Urinary bladder (tissue), 4 donors: ENCODE measurements at places on chromosomes 16 and 17.

- DNase-seq: no peak
Observed at GRCh38 chr17:20206591-20206990, 197.4 kb downstream of the SPECC1 start.

DNA sequence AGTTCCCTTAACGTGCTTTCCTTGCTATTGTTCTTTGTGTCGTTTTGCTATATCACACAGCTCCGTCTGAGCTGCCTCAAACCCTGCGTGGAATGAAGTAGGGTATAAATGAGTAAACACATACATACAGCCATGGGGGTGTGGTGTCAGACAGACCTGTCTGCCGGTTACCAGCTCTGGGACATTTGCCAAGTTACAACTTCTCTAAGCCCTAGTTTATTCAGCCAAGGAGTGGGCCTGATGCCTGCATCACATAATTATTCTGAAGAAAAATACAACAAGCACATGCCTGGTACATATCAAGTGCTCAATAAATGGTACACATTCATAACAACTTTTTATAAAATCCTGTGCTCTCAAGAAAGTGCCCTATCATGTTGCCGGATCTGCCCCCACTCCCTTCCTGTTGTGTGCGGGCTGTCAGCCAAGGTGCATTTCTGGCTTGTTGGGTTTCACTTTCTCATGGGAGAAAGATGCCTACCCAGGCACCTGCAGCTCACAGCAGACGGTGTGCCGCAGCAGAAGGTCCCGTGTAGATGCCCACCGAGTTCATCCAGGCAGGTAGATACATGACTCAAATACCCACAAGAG lies 30.5 kb downstream of the SMPD3 start:
- peak; percentile 40 for DNase-seq

DNA sequence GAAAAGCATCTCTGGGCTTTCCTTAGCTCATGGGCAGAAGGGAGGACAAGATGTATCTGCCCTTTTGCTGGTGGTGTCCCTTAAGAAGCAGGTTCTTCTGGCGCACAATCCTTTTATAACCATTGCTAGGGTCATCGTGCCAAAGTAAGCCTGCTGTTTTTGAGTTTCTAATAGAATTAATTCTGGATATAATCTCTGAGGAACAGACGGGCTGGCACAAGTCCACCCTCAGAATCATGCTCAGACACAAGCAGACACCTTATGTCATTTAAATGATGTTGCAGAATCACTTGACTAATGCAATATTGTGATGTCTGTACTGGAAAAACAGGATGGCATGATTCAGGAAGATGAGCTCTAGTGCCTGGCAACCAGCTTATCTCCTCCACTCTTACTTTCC lies 18.8 kb upstream of the MMD start:
- no peak for DNase-seq

- no peak for DNase-seq
Observed at GRCh38 chr17:15237106-15237425, 28.1 kb downstream of the PMP22 start.

GRCh38 chr17:60601447-60602384 lies 1.7 kb downstream of the PPM1D start:
- peak; percentile 83 for DNase-seq

GRCh38 chr17:49198211-49198610 lies 12.2 kb downstream of the GNGT2 start:
- DNase-seq: no peak

DNA sequence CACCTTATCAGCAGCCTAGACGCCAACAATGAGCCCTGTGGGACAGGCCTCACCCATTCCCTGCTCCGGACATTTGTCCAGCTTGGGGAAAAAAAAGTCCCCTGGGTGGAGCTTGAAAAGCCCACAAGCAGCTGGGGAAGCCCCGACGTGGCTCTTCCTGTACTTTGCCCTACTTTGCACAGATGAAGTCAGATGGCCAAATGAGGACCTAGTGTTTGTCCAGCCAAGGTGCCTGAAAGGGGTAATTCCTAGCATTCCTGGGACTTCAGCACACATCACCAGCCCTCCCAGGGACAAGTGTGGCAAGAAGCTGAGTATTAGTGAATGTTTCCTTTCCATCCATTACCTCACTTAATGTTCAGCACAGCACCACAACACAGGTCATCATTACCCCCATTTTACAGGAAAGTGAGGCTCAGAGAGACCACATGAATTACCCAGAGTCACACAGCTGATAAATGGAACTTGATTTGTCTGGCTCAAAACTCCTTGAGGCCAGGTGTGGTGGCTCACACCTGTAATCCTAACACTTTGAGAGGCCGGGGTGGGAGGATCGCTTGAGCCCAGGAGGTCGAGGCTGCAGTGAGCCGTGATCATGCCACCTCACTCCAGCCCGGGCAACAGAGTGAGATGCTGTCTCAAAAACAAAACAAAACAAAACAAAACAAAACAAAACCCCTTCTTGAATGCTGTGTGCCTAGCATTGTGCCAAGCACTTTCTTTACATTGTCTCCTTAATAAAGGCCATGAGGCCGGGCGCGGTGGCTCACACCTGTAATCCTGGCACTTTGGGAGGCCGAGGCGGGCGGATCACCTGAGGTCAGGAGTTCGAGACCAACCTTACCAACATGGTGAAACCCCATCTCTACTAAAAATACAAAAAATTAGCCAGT lies 19.9 kb upstream of the PLLP start:
- DNase-seq: no peak

GRCh38 chr17:45849536-45849990 lies 4.9 kb downstream of the SPPL2C start:
- no peak for DNase-seq

DNA sequence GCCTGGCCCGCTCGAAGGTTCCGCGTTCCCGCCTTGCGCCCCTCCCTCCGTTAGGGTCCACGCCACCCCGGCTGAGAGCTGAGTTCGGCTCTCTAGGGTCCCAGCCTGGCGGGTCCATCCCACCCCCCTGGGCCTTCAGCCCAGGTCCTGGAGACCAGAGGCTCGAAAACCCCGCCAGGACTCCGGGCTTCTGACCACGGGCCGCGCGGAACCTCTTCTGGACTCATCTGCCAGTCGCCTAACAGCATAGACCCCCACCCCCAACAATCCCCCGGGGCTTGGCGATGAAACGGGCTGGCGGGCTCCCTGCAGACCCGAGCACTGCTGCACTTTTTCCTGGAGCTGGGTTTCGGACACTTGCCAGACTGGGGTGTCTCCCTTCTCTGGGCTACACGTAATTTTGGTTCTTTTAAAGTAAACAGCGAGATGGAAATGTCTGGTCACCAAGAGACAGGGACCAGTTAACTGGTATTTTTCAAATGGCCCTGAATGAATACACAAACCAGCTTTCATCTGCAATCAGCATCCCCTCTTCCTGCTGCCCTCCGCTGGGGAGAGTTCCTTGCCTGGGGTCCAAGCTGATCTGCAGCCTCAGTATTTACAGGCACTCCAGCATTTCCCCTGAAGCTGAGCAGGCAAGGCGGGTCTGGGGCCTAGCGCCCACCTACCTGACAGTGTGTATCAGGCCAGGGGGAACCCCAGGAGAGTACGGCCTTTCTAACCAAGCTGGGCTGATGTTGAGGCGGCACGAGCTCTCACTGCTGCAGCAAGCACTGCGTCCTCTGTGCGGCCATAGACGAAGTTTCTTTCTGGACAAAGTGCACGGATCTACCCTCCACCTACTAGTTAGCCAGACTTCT lies 639 bp upstream of the TRIM65 start:
- no peak for DNase-seq

- DNase-seq: no peak
Observed at GRCh38 chr17:4175921-4176807, 33.2 kb downstream of the CYB5D2 start.

GRCh38 chr17:43169561-43170139 lies 1.4 kb upstream of the NBR1 start:
- DNase-seq: no peak

DNA sequence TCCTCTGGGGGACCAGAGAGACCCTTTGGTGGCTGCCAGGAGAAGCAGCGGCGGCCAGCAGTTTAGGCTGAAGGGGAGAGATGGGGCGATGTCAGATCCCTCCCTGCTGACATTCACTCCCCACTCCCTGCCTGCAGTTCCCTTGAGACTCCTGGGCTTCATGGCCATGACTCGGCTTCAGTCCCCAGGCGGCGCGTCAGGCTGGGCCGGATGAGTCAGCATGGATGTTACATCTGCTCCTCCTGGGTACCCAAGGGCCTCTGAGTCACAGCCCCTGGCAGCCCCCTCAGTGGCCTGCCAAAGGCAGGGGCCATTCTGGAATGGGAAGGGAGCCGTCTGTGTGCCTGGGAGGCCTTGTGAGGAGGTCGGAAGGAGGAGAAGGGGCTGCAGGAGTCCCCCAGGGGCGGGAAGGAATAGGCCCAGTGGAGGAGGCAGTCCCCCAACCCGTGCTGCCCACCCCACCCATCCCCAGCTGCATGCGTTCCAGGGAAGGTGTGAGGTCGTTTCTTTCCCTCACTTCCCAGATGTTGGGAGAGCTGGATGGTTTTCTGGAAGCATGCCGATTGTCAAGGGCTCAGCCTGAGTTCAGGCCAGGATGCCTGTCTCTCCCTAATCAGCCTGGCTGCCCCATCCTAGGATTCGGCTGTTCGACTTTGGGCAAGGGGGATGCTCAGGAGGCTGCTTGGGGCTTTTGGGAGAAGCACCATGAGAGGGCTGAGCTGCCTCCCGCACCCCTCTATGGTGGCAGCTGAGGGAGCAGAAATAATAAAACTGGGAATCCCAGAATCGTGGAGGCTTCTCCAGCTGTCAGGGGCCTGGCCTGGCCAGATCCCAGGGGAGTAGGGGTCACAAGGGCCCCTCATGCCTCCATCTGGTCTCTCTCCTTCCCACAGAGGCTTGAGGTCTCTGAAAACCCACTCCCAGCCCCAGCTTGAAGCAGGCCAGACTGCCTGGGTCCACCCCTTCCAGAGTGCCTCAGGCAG lies 9.7 kb downstream of the RHBDL3 start:
- no peak for DNase-seq

DNA sequence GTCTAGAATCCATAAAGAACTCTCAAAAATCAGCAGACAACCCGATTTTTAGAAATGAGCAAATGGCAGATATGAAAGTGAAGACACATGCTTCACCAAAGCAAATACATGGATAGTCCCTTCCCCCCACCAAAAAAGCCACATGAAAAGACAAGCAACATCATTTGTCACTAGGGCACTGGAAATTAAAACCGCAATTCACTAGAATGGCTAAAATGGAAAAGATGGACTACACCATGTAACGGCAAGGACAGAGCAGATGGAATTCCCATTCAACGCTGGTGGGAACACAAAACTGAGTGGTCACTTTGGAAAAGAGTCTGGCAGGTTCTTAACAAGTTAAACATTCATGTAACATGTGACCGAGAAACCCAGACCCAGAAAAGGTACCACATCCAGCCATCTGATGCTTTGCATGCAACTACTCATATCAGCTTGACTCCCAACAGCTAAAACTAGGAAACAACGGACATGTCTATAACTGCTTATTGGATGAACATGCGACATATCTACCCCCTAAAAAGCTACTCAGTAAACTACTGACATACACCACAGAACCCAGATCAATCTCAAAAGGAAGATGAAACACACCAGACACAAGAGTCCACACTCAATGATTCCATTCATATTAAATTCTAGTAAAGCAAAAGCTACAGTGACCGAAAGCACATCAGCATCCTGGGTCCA lies 132.6 kb downstream of the ZNF778 start:
- no peak for DNase-seq

- no peak for DNase-seq
Observed at GRCh38 chr16:55906123-55906522, 30.9 kb upstream of the CES5A start.

- no peak for DNase-seq
Observed at GRCh38 chr16:694863-695354, 4.7 kb upstream of the WDR24 start.

- no peak for DNase-seq
Observed at GRCh38 chr16:57196286-57196685, 10.2 kb downstream of the RSPRY1 start.

- DNase-seq: no peak
Observed at GRCh38 chr16:56985288-56985961, 3.9 kb upstream of the NLRC5 start.

- DNase-seq: no peak
Observed at GRCh38 chr17:50708050-50709000, 611 bp upstream of the ANKRD40 start.

DNA sequence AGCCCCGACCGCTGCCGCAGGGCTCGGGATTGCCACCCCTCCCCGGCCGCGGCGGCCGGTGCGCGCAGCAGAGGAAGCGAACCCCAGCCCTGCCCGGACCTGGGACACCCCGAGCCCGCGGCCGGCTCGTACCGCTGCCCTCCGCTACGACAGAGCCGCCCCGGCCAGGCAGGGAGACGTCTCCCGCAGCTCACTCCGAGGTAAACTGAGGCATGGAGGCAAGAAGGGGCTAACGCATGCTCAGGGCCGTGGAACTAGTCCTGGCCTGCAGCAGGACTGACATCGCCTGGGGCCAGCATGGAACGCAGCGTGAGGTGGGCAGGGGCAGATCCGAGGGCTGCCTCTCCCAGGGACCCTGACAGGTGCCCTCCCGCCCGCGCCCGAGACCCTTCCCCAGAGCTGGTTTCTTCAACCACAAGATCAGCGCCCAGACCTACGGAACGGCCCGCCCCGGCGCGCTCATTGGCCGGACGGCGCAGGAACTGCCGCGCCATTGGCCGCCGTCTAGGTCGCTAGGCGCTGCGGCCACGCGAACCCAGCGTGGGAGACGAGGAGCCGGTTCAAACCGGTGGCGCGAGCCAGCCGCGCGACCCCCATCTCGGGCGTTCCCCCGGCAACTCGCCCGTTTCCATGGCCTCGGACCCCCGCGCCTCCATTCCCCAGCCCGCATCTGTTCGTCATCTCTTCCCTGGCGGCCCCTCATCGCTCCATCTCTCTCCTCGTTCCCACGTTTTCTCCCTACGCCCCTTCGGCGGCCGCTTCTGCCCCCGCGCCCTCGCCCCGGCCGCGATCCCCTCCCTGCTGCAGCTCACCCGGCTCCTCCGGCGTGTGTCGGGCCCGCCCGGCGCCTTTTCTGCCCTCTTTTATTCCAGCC lies at the start of gene SLC43A2:
TSS of gene SLC43A2 (minus strand) at position 853 of the 874 bp plus-strand sequence. CDS start 960 bp downstream, outside the sequence.
- no peak for DNase-seq

DNA sequence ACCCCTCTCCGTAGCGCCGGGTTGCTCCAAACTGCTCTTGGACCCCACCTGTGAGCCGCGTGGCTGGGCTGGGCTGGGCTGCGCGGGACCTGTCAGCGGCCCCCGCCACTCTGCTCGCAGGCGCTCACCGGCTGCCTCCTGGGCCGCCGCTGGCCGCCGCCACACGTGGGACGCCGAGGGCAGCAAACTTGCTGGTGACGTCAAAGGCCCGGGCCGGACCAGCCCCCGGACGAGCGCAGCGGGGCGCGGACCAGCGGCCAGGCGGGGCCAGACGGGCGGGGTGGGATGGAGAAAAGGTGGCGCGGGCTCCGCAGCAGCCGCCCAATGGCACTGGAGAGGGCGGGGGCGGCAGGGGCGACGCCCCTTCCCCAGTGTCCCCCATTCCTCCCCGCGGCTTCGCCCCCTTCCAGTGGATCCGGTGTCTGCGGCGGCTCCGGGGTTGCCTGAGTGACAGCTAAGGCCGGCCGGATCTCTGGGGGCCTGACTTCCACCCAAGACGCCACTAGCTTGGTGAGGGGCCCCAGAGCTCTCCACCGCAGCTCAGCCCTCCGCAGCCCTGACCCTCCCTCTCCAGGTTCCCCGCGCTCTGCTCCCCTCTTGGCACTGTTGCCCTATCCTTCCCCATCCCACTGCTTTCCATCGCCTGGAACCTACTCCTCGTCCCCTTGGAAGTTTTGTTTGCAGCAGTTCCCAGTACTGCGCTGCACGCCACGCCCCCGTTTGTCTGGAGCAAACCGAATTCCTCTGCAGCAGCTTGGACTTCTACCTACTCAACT lies at the start of gene HS3ST3A1:
TSS of gene HS3ST3A1 (minus strand) at position 154 of the 776 bp plus-strand sequence. CDS start 800 bp downstream, outside the sequence.
- DNase-seq: no peak
